Stimulated activated naive B cell treated with anti-CD40 and anti-IgM and Interleukin-4, amounts not matched to agents 10 μg/mL and 1 μg/mL and 100 μg/mL, for 72 hours (primary cell): ENCODE measurements at places on chromosomes 16 and 17.

DNA sequence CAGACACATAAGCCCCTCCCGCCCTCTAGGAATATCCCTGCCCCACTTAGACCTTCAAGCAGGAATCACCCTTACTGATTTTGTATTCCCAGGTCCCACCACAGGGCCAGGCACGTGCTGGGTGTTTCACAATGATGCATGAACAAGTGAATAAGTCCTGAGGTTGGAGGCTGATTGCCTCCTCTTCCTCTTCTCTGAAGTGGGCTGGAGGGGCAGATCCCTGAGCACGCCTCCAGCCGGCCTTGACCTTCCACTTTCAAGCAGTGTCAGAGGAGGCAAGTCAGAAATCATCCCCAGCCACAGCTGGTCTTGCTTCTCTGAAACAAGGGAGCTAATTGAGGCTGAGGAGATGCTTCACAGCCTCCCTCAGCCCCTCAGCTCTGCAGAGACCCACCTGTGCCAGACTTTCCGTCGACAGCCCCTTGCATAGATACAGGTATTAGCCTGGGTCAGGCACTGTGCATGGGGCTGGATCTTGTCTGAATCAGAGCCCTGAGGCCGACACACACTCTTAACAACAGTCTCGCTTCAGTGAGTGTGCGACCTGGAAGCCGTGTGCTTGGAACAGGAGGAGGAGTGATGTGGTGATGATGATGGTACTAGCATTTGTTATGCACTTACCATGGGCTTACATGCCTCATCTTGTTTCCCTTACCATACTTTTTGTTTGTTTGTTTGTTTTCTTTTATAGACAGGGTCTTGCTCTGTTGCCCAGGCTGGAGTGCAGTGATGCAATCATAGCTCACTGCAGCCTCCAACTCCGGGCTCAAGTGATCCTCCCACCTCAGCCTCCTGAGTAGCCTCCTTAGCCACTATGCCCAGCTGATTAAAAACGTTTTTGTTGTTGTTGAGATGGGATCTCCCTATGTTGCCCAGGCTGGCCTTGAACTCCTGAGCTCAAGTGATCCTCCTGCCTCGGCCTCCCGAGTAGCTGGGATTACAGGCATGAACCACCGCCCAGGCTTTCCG lies 15.0 kb downstream of the MRM1 start:
- DNase-seq: no peak
- H3K36me3 ChIP-seq: peaks cover 12% of the 10 kb centered on the region
- no peak overlapping the region for H3K27ac ChIP-seq
- no peaks in the 10 kb centered on the region for H3K27me3 ChIP-seq
- H3K4me1 ChIP-seq: peaks cover 2% of the 10 kb centered on the region
- no peak overlapping the region for H3K4me3 ChIP-seq

- no peaks in the 10 kb centered on the region for H3K4me1 ChIP-seq
- H3K4me3 ChIP-seq: no peak overlapping the region
- H3K36me3 ChIP-seq: no peaks in the 10 kb centered on the region
- no peak for DNase-seq
- no peak overlapping the region for H3K27ac ChIP-seq
- H3K27me3 ChIP-seq: peaks cover 5% of the 10 kb centered on the region
Measured at GRCh38 chr16:1182950-1183907, 30.3 kb downstream of the CACNA1H start.

- H3K4me3 ChIP-seq: no peak overlapping the region
- peaks cover 10% of the 10 kb centered on the region for H3K27me3 ChIP-seq
- H3K27ac ChIP-seq: no peak overlapping the region
- H3K4me1 ChIP-seq: no peaks in the 10 kb centered on the region
- no peaks in the 10 kb centered on the region for H3K36me3 ChIP-seq
- DNase-seq: no peak
Measured at GRCh38 chr17:66275651-66276050, 26.8 kb upstream of the PRKCA start.

GRCh38 chr16:47470810-47471209 lies 9.7 kb downstream of the PHKB start:
- H3K27me3 ChIP-seq: no peaks in the 10 kb centered on the region
- no peak overlapping the region for H3K27ac ChIP-seq
- DNase-seq: no peak
- H3K36me3 ChIP-seq: peaks cover 38% of the 10 kb centered on the region
- H3K4me1 ChIP-seq: peaks cover 46% of the 10 kb centered on the region

GRCh38 chr17:39082482-39082881 lies 69.0 kb downstream of the PLXDC1 start:
- peaks cover 4% of the 10 kb centered on the region for H3K27me3 ChIP-seq
- no peak overlapping the region for H3K4me3 ChIP-seq
- no peaks in the 10 kb centered on the region for H3K4me1 ChIP-seq
- no peak overlapping the region for H3K27ac ChIP-seq
- no peak for DNase-seq
- H3K36me3 ChIP-seq: no peaks in the 10 kb centered on the region

DNA sequence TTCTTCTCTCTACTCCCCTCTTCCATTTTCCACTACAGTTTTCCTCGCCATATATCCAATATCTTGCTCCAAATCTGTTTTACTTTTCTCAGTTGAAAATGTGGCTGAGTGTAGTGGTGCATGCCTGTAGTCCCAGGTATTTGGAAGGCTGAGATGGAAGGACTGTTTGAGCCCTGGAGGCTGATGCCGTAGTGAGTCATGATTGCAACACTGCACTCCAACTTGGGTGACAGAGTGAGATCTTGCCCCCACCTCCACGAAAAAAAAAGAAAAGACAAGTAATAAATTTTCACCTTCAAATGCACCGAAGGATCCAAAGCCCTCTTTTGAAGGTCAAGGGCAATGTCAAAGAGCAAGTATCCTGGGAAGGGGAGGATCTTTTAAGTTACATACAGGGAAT lies 592.3 kb downstream of the TMEM114 start:
- H3K27ac ChIP-seq: no peak overlapping the region
- no peak for DNase-seq
- H3K36me3 ChIP-seq: no peaks in the 10 kb centered on the region
- H3K4me1 ChIP-seq: no peaks in the 10 kb centered on the region
- no peak overlapping the region for H3K4me3 ChIP-seq

DNA sequence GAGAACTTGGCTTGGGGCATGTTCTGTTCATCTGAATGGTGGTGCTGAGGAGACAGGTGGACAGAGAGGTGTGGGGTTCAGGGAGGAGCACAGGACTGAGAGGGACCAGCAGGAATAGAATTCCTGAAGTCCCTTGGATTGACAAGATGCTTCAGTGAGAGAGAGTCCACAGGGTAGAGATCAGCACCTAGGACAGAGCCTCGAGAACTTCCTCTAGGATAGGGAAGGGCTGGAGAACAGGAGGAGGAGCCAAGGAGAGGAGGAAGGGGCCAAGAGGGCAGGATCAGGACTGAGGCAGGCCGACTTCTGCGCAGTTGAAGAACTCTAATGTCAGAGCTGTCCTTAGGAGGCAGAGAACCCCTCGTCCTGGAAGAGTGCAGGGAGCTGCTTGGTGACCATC lies 138.4 kb downstream of the PRKCB start:
- H3K27ac ChIP-seq: peak overlapping the region; percentile 49
- peaks cover 93% of the 10 kb centered on the region for H3K4me1 ChIP-seq
- peaks cover 39% of the 10 kb centered on the region for H3K36me3 ChIP-seq
- no peak for DNase-seq
- no peaks in the 10 kb centered on the region for H3K27me3 ChIP-seq
- no peak overlapping the region for H3K4me3 ChIP-seq

GRCh38 chr16:31360251-31360650 lies 5.3 kb downstream of the ITGAX start:
- H3K36me3 ChIP-seq: peaks cover 13% of the 10 kb centered on the region
- DNase-seq: no peak
- H3K27ac ChIP-seq: no peak overlapping the region
- H3K4me3 ChIP-seq: no peak overlapping the region
- peaks cover 18% of the 10 kb centered on the region for H3K4me1 ChIP-seq

- no peaks in the 10 kb centered on the region for H3K27me3 ChIP-seq
- peaks cover 30% of the 10 kb centered on the region for H3K36me3 ChIP-seq
- peak overlapping the region; percentile 95 for H3K27ac ChIP-seq
- peak overlapping the region; percentile 86 for H3K4me3 ChIP-seq
- no peak for DNase-seq
Measured at GRCh38 chr16:85943711-85944110, 44.7 kb downstream of the IRF8 start.

DNA sequence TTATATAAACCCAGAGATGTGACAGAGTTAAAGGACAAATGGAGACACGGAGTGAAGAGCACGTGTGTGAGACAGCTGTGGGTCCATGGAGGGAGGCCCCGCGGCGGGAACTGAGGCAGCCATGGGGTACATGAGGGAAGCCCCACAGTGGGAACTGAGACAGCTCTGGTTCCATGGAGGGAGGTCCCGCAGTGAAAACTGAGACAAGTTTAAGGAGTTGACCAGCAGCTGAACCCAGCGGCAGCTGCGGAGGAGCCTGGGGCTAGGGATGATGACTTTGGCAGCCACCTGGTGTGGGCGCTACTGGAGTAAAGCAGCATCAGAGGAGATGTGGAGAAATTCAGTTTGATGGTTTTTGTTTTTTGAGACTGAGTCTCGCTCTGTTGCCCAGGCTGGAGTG lies 185.1 kb downstream of the RPTOR start:
- peaks cover 31% of the 10 kb centered on the region for H3K4me1 ChIP-seq
- H3K36me3 ChIP-seq: peaks cover 35% of the 10 kb centered on the region
- no peak overlapping the region for H3K4me3 ChIP-seq
- H3K27ac ChIP-seq: no peak overlapping the region
- DNase-seq: no peak
- H3K27me3 ChIP-seq: no peaks in the 10 kb centered on the region

DNA sequence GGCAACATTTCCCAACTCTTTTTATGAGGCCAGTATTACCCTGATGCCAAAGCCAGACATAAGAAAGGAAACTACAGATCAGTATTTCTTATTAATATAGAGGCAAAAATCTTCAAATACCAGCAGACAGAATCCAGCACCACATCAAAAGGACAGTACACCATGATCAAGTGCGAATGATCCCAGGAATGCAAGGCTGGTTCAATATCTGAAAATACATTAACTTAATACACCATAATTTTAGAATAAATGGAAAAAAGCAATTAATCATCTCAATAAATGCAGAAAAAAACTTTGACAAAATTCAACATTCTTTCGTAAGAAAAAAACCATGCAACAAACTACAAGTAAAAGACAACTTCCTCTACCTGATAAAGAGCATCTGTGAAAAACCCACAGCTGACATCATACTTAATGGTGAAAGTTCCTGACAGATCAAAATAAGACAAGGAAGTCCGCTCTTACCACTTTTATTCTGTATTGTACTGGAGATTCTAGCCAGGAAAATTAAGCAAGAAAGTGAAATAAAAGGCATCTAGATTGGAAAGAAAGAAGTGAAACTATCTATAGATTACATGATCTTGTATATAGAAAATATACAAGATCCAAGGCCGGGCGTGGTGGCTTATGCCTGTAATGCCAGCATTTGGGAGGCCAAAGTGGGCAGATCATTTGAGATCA lies 26.4 kb upstream of the MAPK3 start:
- peaks cover 4% of the 10 kb centered on the region for H3K36me3 ChIP-seq
- no peaks in the 10 kb centered on the region for H3K27me3 ChIP-seq
- no peak for DNase-seq
- no peak overlapping the region for H3K4me3 ChIP-seq

- H3K4me3 ChIP-seq: peak overlapping the region; percentile 99
- no peaks in the 10 kb centered on the region for H3K27me3 ChIP-seq
- peak overlapping the region; percentile 86 for H3K27ac ChIP-seq
- H3K36me3 ChIP-seq: peaks cover 43% of the 10 kb centered on the region
- no peak for DNase-seq
Measured at GRCh38 chr17:63928966-63929695, 3.0 kb downstream of the CD79B start.

GRCh38 chr17:14289162-14289561 lies 11.7 kb upstream of the HS3ST3B1 start:
- H3K36me3 ChIP-seq: no peaks in the 10 kb centered on the region
- no peaks in the 10 kb centered on the region for H3K4me1 ChIP-seq
- no peak overlapping the region for H3K27ac ChIP-seq
- no peak for DNase-seq

DNA sequence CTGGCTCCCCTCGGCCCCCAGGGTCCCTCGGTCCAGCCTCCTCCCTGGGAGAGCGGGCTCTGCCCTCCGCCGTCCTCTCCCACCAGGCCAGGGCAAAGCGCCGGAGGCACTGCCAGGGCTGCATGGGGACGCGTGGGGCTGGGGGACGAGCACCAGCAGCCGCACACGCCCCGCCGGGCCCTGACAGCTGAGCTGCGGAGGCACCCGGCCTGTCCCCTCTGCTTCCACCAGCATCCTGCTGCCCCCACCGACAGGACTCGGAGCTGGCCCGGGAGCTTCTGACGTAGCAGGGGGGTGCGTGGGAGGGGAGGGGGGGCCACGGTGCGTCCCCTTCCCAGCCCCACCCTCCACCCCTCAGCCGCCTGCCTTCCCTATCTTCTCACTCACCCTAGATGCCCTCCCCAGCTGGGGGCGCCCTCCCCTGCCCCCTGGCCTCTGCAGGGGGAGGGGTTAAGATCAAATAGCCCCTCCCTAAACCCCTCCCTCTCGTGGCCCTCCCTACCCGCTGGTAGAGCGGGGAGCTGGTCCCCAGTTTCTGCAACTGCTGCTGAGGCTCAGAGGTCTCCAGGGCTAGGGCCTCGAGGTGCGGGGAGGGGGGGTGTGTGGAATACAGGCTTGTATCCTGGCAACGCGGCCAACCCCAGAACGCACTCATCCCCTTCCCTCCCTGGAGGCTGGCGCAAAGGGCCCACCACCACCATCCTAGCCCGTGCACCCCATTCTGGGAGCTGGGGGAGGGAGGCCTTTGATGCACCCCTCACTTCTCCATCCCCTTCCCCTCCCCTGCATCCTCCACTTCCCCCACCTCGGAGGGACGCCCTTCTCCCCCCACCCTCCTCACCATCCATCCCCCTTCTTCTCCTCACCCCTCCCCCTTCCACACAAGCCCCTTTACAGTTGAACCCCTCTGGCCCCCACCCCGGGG lies 1.0 kb downstream of the SRCIN1 start:
- peak overlapping the region; percentile 62 for H3K4me3 ChIP-seq
- no peaks in the 10 kb centered on the region for H3K36me3 ChIP-seq
- no peak overlapping the region for H3K27ac ChIP-seq
- H3K4me1 ChIP-seq: peaks cover 16% of the 10 kb centered on the region
- peaks cover 89% of the 10 kb centered on the region for H3K27me3 ChIP-seq
